ENCODE measurements at places on chromosomes 16 and 17.

- peaks cover 13% of the 10 kb centered on the region for H3K36me3 ChIP-seq
- peak overlapping the region; percentile 66 for H3K4me3 ChIP-seq
- peaks cover 10% of the 10 kb centered on the region for H3K4me1 ChIP-seq
- H3K27ac ChIP-seq, result peak overlapping the region; percentile 63
- peak; percentile 75 for DNase-seq
Observed at GRCh38 chr17:6427279-6427781, 7.6 kb downstream of the AIPL1 start.

DNA sequence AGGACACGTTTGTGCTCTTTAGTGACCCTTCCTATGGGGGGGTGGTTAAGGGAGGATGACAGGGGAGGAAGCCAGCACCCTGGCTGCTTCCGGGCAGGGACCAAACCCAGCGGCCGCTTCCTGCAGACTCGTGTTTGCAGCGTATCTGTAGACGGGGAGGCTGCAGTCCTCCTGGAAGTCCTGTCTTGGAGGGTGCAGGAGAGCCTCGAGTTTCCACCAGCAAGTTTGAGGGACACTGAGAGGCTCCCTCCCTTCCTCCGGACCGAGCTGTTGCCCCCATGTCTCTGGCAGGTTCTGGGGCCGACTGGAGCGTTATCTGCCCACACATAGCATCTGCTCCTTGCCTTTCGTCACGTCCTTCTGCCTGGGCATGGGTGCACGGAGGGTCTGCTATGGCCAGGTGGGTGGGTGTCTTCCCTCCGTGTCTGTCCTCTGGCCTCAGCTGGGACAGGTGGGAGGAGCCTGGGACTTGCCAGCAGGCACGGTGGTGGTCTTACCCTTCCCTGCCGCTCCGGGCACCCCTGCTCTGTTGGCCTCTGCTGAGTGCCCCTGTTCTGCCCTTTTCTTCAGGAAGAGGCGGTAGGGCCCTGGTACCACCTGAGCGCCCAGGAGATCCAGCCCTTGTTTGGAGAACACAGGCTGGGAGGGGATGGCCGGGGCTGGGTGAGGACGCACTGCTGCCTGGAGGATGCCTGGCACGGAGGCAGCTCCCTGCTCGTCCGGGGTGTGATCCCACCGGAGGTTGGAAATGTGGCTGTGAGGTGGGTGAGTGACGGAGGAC lies 8.8 kb downstream of the ENGASE start:
- DNase-seq, result no peak
- no peak overlapping the region for H3K4me3 ChIP-seq
- H3K27ac ChIP-seq, result no peak overlapping the region
- no peaks in the 10 kb centered on the region for H3K4me1 ChIP-seq
- H3K27me3 ChIP-seq, result no peaks in the 10 kb centered on the region
- peaks cover 10% of the 10 kb centered on the region for H3K36me3 ChIP-seq

- H3K4me1 ChIP-seq, result peaks cover 15% of the 10 kb centered on the region
- no peaks in the 10 kb centered on the region for H3K27me3 ChIP-seq
- DNase-seq, result no peak
- H3K27ac ChIP-seq, result no peak overlapping the region
- no peaks in the 10 kb centered on the region for H3K36me3 ChIP-seq
Observed at GRCh38 chr17:63189930-63190329, 223.9 kb downstream of the TANC2 start.

- H3K27me3 ChIP-seq, result peaks cover 4% of the 10 kb centered on the region
- no peak for DNase-seq
- no peak overlapping the region for H3K4me3 ChIP-seq
- no peak overlapping the region for H3K27ac ChIP-seq
- no peaks in the 10 kb centered on the region for H3K36me3 ChIP-seq
- H3K4me1 ChIP-seq, result no peaks in the 10 kb centered on the region
Observed at GRCh38 chr17:34403006-34403405, 40.0 kb upstream of the CCL1 start.

DNA sequence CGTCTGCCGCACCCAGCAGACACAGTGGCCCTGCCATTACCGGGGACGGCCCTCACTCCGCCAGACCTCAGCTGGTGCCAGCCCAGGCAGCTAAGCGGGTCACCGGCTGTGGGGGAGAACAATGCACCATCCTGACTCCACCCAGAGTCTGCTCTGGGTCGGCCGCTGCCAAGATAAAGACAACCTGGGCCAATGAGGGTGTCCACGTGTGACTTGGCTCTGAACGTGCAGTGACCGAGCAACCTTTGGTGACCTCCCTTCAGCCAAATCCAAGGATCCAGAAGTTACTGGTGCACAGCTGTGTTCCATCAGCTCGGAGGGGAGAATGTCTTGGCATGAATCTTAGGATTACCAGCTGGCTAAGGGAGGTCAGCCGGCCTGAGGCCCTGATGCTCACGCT lies 155.9 kb downstream of the NTN1 start:
- DNase-seq, result peak; percentile 10
- no peak overlapping the region for H3K27ac ChIP-seq
- H3K27me3 ChIP-seq, result peaks cover 2% of the 10 kb centered on the region
- no peaks in the 10 kb centered on the region for H3K4me1 ChIP-seq
- H3K36me3 ChIP-seq, result no peaks in the 10 kb centered on the region

DNA sequence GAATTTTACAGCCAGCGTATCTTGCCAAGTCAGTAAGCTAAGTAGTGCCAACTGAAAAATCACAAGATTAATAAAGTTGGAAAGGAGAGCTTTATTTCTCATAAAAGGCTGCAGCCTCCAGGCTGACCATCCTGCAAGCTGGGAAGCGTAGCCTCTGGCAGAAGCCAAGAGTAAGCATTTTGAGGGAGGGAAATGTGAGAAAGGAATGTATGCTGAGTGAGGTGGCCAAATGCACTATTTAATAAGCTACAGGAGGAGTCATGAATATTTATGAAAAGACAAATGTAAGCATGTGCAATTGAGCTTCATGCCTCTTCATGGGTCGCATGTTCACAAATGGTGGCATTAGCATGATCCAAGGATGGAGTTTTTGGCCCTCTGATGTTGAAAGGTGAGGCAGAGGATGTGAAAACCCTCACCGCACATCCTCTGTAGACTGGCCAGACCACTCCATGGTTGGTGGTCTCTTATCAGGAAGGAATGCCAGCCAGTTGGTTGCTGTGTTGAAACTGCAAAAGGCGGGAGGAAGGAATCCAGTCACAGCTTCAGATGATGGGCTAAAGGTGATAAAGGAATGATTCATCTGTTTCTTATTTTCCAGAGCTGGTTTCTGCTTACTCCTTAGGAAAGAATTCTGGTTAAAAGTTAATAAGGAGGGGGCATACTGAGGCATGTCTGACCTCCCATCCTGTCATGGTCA lies 9.2 kb downstream of the KRT33B start:
- no peak overlapping the region for H3K27ac ChIP-seq
- no peak overlapping the region for H3K4me3 ChIP-seq
- H3K27me3 ChIP-seq, result peaks cover 12% of the 10 kb centered on the region

DNA sequence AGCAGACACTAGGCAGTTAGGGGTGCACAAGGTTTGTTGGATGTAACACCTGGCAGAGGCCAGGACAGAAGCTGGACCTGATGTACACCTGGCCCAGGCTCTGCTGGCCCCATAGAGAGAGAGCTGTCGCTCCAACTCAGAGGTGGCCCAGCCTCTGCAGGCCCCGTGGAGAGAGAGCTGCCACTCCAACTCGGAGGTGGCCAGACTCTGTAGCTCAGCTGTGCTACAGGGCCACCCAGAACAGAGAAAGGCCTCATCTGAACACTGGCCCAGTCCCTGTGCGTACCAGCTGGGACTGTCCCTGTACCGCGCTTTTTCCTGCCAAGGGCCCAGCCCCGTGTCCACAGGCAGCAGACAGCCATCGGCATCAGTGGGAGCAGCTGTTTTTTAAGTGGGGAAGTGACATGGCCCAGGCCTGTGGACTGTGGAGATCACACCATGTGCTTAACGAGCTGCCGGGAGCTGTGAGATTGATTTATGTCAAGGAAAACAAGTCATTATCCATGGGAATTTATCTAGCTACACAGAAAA lies 176.4 kb upstream of the CHMP6 start:
- peak overlapping the region; percentile 81 for H3K27ac ChIP-seq
- peaks cover 28% of the 10 kb centered on the region for H3K4me1 ChIP-seq
- peak; percentile 54 for DNase-seq

DNA sequence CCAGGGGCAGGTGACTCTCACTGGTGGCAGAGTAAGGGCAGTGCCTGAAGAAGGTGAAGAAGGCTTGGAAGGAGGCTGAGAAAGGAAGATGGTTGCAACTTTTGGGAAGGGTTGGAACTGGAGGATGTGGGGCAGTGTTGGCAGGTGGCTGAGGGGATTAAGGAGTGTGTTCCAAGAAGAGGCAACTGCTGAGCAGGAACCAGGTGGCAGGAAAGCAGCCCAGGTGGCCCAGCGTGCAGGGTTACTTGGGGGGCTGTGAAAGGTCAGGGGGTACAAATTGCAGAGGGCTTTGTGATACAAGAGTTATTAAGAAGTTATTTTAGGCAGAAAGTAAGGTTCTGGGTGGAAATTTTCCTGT lies 28.6 kb downstream of the WSCD1 start:
- H3K4me3 ChIP-seq, result no peak overlapping the region
- no peak overlapping the region for H3K27ac ChIP-seq
- H3K27me3 ChIP-seq, result no peaks in the 10 kb centered on the region
- no peaks in the 10 kb centered on the region for H3K4me1 ChIP-seq

DNA sequence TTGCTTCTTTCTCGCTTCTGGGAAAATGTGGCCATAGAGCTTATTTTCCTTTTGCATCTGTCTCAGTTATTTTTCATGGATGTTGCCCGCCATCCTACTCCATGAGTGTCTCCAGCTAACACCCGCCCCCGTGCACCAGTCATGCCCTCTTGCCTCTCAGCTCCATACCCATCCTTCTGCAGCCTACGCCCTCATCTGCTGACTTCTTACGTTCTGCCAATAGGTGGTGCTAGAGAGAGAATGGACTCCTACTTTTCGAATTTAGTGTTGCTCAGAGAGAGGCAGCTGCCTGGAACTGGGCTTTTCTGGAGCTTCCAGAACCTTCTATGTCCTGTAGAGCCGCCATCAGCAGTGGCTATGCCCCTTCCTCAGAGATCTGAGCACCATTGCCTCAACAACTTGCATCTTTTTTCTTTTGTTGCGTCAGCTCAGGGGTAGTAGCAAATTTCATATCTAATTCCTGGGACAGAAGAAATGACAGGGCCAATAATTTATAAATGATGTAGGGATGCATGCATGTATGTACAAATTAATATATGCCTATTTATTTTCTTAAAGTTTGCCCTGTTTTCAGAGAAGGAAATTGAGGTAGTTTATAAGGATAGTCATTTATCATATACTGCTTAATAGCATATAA lies 119.7 kb upstream of the MYOCD start:
- no peaks in the 10 kb centered on the region for H3K27me3 ChIP-seq
- no peak overlapping the region for H3K4me3 ChIP-seq
- H3K36me3 ChIP-seq, result no peaks in the 10 kb centered on the region

DNA sequence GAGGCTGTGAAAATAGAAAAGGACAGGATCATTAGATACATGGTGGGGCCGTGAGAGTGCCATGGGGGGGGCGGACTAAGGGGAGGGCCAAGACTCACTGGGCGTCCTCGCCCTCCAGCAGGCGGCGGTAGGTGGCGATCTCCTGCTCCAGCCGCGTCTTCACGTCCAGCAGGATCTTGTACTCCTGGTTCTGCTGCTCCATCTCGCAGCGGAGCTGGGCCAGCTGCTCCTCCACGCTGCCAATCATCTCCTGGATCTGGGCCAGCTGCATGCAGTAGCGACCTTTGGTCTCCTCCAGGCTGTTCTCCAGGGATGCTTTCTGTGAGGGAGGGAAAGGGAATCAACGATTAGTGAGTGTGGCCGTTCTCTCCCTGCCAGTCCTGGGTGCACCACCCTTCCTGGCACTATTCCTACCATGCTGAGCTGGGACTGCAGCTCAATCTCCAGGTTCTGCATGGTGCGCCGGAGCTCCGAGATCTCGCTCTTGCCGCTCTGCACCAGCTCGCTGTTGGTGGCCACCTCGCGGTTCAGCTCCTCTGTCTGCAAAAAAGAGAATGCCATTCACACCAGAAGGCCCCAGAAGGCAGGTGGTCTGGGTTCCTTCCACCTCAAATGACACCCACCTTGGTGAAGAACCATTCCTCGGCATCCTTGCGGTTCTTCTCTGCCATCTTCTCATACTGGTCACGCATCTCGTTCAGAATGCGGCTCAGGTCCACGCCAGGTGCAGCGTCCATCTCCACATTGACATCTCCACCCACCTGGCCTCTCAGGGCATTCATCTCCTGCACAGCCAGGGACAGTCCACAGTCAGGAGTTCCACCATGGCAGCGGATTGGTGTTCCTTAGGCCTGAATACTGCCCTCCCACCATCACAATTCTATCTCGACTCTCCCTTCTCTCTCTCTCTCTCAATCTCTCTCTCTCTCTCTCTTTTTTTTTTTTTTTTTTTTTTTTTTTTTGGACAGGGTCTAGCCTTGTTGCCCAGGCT lies 3.3 kb downstream of the KRT14 start:
- no peaks in the 10 kb centered on the region for H3K4me1 ChIP-seq
- no peaks in the 10 kb centered on the region for H3K36me3 ChIP-seq
- H3K27ac ChIP-seq, result no peak overlapping the region
- H3K27me3 ChIP-seq, result peaks cover 27% of the 10 kb centered on the region

DNA sequence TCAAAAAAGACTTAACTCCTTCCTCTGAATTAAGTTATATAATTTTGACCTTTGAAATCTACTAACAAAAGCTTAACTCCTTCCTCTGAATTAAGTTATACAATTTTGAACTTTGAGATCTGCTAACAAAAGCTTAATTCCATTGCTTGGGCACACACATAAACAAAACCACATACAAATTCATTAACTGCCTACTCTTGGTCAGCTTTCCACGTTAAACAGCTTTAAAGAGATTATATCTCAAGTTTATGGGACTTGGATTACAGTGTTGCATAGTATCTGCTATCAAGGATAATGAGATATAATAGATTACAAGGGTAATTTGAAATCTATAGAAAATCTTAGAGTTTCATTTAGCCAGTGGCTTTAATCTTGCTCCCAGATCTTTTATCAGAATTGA lies 23.5 kb downstream of the COX10 start:
- H3K4me1 ChIP-seq, result peaks cover 19% of the 10 kb centered on the region
- H3K36me3 ChIP-seq, result peaks cover 4% of the 10 kb centered on the region
- no peaks in the 10 kb centered on the region for H3K27me3 ChIP-seq
- H3K4me3 ChIP-seq, result no peak overlapping the region
- no peak for DNase-seq
